ENCODE measurements at places on chromosomes 13 and 19. TPM values are rescaled to one million over a fixed set of nuclear protein-coding genes. Genes with fewer than 3 reads are reported as not detected.

GRCh38 chr19:19371059-19371458 is 34.4 kb upstream of the GATAD2A start:
- H3K4me3 ChIP-seq = no peak overlapping the region
- H3K27me3 ChIP-seq = no peaks in the 10 kb centered on the region
- H3K27ac ChIP-seq = no peak overlapping the region
- DNase-seq = no peak

DNA sequence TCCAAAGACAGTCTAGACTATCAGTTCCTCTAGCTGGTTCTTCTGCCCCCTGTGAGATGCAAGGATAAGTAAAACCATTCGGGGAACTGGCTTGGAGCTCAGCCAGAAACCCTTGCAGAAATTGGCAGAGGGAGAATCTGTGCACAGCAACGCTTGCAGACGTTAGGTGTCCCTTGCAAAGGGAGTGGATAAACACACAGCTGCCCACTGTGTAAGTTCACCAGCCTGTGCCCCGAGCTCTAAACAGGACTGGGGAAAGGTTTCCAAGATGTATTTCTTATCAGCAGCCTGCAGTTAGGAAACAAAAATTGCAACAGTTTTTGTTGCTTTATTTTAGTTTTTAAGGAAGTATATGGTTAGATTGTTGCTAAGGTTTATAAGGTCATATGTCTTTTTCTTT is 19.0 kb upstream of the ADGRE1 start:
- no peak for DNase-seq

Gene CATSPERD
- total RNA-seq = not detected

Gene EFNB2
- total RNA-seq = 38.9 TPM

- no peaks in the 10 kb centered on the region for H3K27me3 ChIP-seq
- DNase-seq = no peak
- H3K36me3 ChIP-seq = no peaks in the 10 kb centered on the region
- H3K4me1 ChIP-seq = no peaks in the 10 kb centered on the region
- H3K27ac ChIP-seq = no peak overlapping the region
Observed at GRCh38 chr13:36369268-36370107, 23.3 kb upstream of the SPART start.

DNA sequence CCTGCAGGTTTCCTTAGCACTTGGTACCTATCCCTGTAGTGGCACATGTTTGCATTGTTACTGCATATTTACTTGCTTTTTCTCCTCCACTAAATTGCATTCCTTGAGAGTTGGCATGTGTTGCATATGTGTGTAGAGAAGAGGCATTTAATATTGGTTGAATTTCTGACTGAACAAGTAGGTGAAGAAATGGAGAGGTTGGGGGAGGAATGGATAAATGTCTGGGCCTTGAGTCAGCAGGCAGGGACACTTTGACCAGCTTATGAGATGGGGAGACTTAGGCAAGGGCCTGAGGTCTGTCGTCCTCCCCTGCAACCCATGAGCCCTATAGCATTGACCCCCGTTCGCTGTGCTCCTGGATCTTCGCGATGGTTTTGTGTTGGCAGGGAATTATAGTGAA is 2.0 kb upstream of the GPR18 start:
- no peak for DNase-seq
- H3K36me3 ChIP-seq = no peaks in the 10 kb centered on the region
- no peak overlapping the region for H3K27ac ChIP-seq
- no peak overlapping the region for H3K4me3 ChIP-seq
- H3K27me3 ChIP-seq = no peaks in the 10 kb centered on the region

- no peak overlapping the region for H3K27ac ChIP-seq
- no peaks in the 10 kb centered on the region for H3K36me3 ChIP-seq
- DNase-seq = no peak
- H3K4me1 ChIP-seq = no peaks in the 10 kb centered on the region
- H3K4me3 ChIP-seq = no peak overlapping the region
Observed at GRCh38 chr13:31399690-31400089, 199.9 kb downstream of the B3GLCT start.

Gene DPY19L3
- 18.2 TPM for total RNA-seq

Gene TEX101
- not detected for total RNA-seq

Gene CAPN12
- 56.8 TPM for total RNA-seq

- H3K4me3 ChIP-seq = peak overlapping the region; percentile 38
- DNase-seq = peak; percentile 59
- peak overlapping the region; percentile 77 for H3K27ac ChIP-seq
- no peaks in the 10 kb centered on the region for H3K27me3 ChIP-seq
- peaks cover 38% of the 10 kb centered on the region for H3K4me1 ChIP-seq
- H3K36me3 ChIP-seq = no peaks in the 10 kb centered on the region
Observed at GRCh38 chr19:17079710-17080439, 4.3 kb downstream of the MYO9B start.

DNA sequence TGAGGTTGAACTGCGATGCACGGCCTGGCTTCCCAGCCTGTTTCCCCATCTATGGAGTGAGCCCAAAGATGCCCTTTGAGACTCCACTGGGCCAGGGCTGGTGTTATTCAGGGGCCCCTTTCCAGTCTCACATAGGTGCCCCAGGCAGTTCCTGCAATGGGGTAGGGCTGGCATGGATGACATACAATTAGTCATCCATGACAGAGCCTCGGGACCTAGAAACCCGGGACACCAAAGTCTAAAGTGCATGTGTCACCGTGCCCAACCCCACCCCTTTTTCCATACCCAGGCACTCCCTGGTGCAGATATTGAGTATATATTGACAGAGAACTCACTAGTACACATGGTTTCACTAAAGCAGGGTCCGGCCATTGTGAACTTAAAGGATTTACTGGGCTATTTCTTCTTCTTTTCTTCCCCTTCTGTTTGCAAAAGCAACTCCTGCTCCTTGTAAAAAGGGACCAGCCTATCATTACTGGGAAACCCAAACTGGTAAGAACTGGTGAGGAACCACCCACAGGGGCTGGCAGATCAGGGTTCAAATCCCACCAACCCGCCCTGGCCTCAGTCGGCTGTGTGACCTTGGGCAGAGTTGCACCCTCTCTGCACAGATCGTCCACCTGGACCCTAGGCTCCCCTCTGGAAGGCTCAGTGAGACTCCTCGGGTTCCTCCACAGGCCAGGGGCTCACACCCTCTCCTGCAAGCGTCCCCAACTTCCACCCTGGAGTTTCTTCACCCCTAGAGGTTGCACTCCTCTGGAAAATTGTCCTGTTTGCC is 2.7 kb downstream of the B3GNT3 start:
- H3K4me3 ChIP-seq = no peak overlapping the region
- H3K27ac ChIP-seq = peak overlapping the region; percentile 83
- H3K27me3 ChIP-seq = no peaks in the 10 kb centered on the region
- no peak for DNase-seq

DNA sequence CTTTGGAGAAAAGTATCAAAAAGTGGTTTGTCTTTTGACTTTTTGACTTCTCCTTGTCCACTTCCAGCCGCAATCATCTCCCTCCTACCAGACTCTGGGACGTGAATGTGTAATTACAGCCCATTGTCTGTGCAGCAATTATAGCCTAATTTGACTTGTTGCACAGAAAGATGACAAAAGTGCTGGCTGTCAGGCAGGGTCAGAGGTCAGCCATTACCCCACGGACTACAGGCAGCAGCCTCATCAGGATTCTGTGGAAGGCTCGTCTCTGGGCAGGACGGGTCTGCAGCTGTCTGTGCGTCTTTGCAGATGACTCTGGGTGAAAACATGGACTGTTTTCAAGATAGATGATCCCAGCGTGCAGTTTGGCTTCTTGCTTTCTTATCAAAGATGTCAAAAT is 102.2 kb upstream of the EDNRB start:
- no peaks in the 10 kb centered on the region for H3K4me1 ChIP-seq
- no peaks in the 10 kb centered on the region for H3K36me3 ChIP-seq
- H3K27ac ChIP-seq = no peak overlapping the region
- H3K4me3 ChIP-seq = no peak overlapping the region

Gene ZNF433
- total RNA-seq = 0.35 TPM

DNA sequence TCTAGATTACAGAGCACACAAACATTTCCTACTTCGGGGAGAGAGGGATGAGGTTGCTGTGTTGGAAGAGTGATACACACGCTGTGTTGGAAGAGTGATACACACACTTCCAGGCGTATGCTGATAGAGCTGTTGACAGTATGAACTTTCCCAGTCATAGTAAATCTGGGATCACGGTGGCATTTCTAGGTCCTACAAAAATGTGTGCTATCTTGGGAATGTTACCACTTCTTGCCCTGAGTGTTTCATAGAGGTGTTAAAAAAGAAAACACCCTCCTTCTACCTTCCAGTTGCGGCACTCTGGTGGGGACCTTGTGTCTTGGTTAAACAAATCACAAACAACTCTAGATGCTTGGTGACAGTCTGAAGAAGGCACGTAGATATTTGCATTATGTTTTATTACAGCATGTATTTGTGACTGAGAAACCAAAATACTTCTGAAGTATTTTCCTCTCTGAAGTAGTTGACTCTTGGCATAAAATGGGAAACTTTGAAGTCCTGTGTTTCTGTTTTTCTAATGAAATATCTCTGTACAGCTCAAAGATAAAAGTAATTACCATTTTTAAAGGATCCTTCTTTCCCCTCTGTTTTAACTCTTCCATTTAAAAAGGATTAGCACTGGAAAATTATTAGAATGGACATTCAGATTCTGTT is 52.5 kb downstream of the ARHGAP35 start:
- H3K27ac ChIP-seq = no peak overlapping the region
- peaks cover 25% of the 10 kb centered on the region for H3K4me1 ChIP-seq
- no peak overlapping the region for H3K4me3 ChIP-seq
- H3K36me3 ChIP-seq = no peaks in the 10 kb centered on the region
- no peak for DNase-seq
- no peaks in the 10 kb centered on the region for H3K27me3 ChIP-seq

Gene FCER2
- total RNA-seq = 2.0 TPM

DNA sequence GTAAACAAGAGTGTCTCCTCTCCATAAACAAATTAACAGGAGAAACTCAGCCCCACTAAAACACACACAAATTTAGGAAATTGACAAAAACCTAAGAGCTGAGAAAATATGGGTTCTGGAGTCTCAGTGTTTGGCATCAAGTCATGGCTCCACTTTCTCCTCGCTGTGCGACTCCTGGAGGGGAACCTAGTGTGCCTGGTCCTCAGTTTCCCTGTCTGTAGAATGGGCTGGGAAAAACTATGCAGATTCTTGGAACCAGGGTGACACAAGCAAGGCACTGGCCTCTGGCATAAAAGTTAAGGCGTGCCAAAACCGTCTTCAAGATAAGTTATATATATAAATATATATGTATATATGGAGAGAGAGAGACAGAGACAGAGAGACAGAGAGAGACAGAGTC is 83.9 kb downstream of the INSR start:
- no peak overlapping the region for H3K4me3 ChIP-seq
- no peaks in the 10 kb centered on the region for H3K4me1 ChIP-seq
- no peaks in the 10 kb centered on the region for H3K36me3 ChIP-seq
- no peak for DNase-seq
- H3K27ac ChIP-seq = no peak overlapping the region

Gene LILRA2
- not detected for total RNA-seq

Gene PIK3R2
- 34.5 TPM for total RNA-seq

DNA sequence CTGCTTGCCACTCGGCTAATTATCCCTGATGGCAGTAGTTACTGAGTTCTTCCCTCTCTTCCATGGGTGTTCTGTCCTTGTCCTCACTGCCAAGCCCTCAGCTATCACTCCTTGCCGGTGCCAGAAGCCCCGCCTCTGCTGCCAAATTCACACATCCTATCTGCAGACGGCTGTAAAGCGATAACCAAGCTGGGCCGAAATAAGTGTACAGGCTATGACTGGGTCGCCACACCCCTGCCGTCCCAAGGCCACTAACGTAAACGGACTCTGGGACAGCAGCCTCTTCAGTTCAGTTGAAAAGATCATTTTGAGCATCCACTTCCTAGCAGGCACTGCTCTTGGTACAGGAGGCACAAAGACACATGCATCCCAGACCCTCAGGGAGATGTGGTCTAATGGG is 13.3 kb downstream of the SLC7A1 start:
- no peak overlapping the region for H3K4me3 ChIP-seq
- no peaks in the 10 kb centered on the region for H3K36me3 ChIP-seq
- DNase-seq = peak; percentile 76
- H3K4me1 ChIP-seq = no peaks in the 10 kb centered on the region
- H3K27me3 ChIP-seq = no peaks in the 10 kb centered on the region
- no peak overlapping the region for H3K27ac ChIP-seq

- peaks cover 47% of the 10 kb centered on the region for H3K27me3 ChIP-seq
- peak within 1 kb of the TSS; percentile 36 for H3K4me3 ChIP-seq
- no peak for DNase-seq
- no peak within 1 kb of the TSS for H3K27ac ChIP-seq
- H3K36me3 ChIP-seq = no peaks in the 10 kb centered on the region
Observed at GRCh38 chr19:55370305-55370988, at the start of gene IL11. IL11 (minus strand) TSS chr19:55370463; CDS start chr19:55370310, 153 bp downstream.

Measured in Peyer's patch (tissue), 4 donors.